ENCODE measurements at places on chromosomes 16 and 17.

DNA sequence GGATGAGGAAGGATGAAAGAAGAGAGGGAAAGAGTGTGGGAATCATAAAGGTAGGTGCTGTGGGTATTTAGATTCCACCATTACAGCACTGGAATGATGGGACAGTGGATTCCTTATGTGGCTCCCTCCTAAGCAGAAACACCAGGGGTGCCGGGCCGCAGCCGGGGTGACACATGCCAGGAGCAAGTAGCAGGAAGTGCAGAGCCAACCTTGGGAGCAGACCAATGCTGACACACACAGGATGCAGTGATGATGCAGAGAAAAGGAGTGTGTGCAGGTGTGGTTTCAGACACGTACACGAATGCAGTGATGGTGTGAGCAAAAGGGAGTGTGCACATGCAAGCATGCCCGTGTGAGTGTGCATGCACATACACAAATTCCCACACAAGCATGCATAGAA is 338.0 kb downstream of the SLC39A11 start:
- no peak for DNase-seq

- no peak for DNase-seq
Observed at GRCh38 chr17:21285164-21286065, 904 bp downstream of the MAP2K3 start.

- no peak for DNase-seq
Observed at GRCh38 chr16:80084614-80085013, 456.2 kb upstream of the DYNLRB2 start.

DNA sequence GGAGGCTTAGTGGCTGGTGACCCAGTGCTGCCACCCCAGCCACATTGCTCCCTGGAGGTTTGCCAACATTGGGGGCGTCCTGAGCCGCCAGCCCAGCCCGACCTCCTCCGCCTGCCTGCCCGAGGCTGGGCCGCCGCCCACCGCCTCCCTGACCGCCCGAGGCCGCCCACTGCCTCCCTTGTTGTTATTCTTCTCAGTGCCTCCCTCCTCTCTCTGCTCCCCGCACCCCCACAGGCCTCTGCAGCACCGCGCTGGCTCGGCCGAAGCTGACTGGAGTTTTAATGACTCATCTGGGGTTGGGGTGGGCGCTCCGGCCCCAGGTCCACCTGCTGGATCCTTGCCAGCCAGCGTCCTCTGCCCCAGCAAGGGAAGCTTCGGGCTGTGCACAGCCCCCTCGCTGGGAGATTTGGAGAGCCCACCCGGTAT is 102.5 kb downstream of the RBFOX3 start:
- DNase-seq, result no peak

DNA sequence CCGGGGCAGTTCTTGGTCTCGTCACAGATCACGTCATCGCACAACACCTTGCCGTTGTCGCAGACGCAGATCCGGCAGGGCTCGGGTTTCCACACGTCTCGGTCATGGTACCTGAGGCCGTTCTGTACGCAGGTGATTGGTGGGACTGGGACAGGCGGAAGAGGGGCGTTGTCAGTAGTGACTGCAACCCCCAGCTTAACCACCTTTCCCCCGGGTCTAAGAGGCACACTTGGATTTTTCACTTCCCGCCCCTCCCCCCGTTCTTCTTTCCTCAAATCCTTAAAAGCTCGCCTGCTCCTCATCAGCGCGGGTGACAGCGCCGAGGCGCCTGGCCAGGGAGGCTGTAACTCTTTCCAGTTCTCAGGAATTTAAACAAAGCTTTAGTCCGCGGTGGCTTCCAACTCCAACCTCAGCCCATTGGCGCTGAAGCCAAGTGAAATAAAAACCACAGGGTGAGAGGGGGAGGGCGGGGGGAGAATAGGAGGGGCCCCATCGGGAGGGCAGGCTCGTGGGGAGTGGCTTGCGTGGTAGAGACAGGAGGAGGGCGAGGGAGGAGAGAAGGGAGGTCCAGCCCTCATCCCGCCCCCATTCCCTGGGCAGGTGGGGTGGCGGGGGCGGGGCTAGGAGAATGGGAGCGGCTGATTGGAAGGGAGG is 1.5 kb downstream of the COL1A1 start:
- peak; percentile 10 for DNase-seq

GRCh38 chr17:40534371-40535189 is 30.7 kb downstream of the CCR7 start:
- DNase-seq, result no peak

DNA sequence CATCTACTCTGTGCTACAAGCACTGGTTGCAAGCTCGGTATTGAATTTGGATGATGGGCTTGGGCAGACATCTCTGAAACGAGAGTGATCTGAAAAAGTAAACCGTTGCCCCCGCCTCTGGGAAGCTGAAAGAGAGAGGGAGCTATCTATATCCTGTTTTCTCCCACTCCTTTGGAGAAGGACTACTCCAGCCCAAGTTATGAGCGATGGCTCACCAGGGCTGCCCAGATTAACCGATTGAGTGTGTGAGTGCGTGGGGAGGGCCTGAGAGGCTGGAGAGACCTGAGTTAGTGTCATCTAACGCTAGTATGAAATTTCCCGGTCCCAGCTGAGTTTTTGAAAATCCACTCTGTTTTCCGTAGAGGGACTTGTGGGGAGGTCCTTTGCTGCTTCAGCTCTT is 11.5 kb downstream of the MGAT5B start:
- no peak for DNase-seq

DNA sequence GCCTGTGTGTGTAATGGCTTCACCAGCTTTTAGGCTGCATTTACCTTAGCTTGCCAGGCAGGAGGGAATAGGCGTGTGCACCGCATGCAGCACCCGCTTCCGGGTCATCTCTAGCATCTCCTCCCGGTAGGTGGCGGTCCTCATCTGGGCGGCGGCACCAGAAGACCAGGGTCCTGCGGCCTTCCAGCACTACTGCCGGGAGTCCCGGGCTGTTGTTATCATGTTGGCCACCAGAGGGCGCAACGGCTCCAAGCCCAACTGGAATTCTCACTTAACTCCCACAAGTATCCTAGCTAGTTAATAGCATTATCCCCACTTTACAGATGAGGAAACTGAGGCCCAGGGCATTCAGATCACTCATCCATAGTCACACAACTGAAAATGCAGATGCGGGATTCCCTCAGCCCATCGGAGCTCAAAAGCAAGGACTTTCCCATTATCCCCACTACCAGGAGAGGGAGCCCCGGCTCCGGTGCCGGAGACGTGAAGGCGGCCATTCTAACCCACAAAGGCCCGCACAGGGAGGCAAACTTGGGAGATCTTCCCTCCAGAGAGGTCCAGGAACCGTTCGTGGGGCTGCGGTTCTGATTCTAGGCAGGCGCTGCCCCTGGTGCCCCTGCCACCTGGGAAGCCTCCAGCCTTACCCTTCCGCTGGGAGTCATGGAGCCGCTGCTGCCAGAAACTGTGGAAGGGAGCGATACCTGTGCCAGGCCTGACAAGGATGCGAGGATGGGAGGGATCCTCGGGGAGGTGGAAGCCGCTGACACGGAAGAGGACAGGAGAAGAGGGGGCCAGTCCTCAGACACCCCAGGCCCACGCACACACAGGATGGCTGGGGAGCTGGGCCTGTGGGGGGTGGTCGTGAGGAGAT is 23.9 kb downstream of the LGALS9 start:
- peak; percentile 71 for DNase-seq

- no peak for DNase-seq
Observed at GRCh38 chr17:28738680-28739384, 5.0 kb upstream of the TRAF4 start.

GRCh38 chr17:27954548-27955495 is 61.7 kb upstream of the LYRM9 start:
- DNase-seq, result no peak

DNA sequence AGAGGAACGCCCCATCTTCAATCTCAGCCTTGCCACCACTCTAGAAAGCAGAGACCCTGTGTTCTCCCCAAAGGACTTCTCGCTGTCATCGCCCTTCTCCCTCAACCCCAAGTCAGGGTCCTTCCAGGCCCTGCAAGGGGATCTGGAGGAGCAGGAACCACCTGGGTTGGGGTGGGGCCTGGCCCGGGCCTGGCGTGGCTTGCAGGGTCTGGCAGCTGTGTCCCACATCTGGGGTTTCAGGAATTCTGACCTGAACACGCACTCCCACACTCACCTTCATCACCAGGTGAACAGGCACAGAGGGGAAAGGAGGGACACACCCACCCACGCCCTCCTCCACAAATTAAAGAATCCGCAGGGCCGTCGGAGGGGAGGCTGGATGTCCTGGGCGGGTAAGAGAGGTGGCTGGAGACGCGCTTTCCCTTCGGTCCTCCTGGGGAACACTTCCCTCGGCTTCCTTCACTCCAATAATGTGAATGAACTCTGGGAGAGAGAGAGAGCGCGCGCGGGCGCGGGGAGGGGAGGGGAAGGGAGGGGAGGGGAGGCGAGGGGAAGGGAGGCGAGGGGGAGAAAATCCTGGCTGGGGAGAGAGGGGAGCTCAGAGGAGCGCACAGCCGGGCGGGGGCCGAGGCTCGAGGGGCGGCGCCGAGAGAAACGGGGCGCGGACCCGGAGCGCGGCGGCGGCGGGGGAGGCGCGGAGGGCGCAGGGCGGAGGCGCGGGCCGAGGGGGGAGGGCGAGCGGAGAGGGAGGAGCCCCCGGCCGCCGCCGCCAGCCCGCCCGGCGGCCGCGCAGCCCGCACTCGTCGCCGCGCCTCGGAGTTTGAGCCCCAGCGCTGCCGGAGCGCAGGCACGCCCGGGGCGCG is at the start of gene CACNG4:
TSS of gene CACNG4 (plus strand) at position 799 of the 863 bp plus-strand sequence. CDS start 205 bp downstream, outside the sequence.
- DNase-seq, result no peak

- DNase-seq, result no peak
Observed at GRCh38 chr17:13031718-13032350, 14.0 kb upstream of the ELAC2 start.

DNA sequence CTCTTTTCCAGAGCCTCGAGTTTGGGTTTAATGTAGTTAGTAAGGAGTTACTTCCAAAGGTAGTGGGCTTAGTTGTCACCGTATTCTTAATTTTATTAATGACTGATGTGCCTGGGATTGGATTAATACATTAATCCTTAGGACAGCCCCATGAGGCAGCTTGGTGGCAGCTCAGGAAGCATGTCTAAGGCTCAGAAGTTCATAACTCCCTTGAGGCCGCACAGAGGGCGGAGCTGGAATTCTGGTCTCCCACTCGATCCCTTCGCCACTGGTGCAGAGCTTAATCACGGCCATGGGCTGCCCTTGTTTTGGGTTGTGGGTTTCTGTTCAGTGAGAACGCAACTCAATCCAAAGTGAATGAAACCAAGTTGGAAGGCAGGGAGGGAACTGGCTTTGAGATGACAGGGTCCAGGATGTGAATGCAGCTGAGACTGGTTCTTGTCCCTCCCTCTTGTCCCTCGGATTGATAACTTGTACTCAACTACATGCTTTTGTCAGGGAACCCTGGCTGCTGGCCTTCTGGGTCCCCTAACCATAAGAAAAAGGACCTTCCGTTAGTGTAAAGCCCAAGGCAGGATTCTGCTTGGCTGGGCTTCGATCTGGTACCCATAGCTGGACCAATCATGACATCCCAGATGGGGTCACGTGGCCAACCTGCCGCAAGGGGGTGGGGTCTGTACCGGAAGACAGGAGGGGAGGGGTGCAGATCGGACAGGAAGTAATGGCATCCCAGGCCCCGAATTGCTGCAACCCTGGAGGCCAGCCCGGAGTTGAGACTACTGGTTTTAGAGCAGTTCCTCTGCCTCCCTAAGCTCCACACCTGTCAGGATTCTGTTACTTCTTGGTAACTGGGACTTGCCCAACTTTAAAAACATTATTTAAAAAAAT is 45.4 kb downstream of the SNX20 start:
- no peak for DNase-seq

DNA sequence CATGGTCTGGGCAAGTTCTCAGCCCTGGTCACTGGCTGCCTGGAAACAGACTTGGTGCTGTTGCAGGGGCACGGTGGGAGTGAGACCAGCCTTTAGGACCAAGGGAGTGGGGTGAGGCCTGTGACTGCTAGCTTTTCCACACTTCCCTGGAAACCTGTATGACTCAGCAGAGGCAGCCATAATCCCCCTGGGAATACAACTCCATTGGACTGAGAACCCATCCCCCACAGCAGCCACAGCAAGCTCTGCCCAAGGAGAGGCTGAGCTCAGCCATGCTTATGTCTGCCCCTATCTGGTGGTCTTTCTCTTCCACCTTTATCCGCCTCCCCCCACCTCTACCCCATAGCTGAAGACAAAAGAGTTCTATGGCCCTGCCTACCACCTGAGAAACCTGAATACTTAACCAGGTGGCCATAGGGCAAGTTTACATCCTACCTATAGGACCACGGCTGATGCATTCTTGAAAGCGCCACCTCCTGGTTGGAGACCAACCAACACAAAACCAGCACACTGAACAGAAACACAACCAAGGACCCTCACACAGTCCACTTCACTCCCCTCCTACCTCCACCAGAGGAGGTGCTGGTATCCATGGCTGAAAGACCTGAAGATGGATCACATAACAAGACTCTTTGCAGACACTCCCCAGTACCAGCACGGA is 816.2 kb upstream of the SOX9 start:
- no peak for DNase-seq

DNA sequence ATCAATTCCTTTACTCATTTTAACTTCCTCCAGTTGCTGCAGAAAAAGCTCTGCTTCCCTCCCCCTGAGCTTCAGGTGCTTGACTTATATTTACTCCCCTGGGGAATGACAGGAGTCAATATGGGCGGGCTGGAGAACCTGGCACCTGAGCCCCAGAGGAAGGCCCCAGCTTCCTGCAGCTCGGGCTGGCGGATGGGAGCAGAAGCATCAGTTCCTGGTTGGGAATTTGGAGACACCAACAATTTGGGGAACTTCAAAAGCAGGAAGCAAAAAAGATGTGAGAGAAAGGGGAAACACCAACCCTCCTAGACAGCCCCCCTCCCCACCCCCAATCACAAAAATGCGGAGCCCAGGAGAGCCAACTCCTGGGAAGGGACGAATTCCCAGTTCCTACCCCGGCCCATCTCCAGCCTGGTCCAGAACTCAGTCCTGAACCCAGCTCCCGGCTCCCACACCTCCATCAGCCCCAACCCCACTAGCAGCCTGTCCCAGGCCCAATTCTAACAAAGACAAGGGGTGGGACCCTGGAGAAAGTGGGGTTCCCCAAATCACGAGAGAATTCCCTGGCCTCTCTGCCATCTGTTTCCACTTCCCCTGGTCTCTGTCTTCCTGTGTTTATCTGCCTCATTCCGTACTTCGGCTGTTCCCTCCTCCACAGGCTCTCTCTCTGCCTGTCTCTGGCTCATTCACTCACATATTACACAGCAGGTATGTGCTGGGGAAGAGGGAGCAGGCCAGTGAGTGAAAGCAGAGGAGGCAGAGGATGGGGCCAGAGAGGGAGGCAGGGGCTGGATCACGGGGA is 16.2 kb upstream of the ASGR2 start:
- no peak for DNase-seq
